HCT116 (cell line): ENCODE measurements at places on chromosomes 4 and X.
A peak's percentile ranks its signal among the peaks of the same experiment; 100 is the strongest.

DNA sequence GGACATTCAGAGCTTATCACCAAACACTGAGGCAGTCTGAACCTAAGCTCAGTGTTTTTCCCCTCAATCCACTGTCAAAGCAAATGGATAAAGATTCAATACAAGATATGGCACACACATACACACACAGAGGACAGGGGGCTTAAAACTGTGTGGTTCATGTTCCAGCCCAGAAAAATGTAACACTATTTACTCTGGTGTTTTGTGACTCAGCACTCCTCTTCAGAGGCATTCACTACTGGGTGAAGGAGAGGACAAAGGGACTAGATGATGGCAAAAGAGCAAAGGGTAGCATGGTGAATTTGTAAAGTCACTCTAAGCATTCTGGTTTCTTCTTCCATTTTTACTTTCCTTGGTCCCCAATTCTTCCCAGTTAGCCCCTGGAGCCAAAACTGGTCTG is 120.3 kb downstream of the ARHGEF9 start:
- DNase-seq, result no peak

- DNase-seq, result no peak
These were observed 8.8 kb downstream of the TMEM150C start for GRCh38 chr4:82553020-82553419.

- peak; percentile 16 for DNase-seq
These were observed 170.2 kb downstream of the APBB2 start for GRCh38 chr4:41044165-41044564.

- DNase-seq, result no peak
These were observed 4.6 kb downstream of the SLC38A5 start for GRCh38 chrX:48465336-48465933.

DNA sequence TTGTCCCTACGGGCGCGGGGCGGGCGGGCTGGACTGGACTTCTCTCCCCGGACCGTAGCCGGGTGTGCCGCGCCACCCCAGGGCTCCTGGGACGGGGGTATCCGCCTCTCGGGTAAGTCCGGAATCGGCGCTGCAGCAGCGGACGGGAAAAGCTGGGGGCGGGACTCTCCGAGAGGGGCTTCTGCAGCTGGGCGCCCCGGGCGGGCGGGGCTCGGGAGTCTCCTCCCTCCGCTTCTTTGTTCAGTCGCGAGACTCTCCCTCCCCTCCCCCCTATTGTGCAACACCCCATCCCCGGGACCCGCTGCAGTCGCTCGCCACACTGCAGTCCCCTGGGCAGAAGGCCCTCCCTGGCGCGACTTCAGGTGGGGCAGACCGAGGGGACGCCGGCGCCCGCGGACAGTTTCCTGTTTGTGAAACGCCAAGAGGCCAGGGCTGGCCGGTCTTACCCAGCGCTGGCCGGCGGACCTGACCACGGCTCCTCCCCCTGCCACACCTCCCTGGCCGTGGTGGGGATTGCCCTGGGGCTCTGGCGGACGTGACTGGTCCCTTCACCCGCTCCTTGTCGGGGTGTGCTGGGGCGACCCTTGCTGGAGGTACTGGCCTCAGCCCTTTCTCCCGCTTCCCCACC is 966 bp downstream of the CCNG2 start:
- DNase-seq, result peak; percentile 51

DNA sequence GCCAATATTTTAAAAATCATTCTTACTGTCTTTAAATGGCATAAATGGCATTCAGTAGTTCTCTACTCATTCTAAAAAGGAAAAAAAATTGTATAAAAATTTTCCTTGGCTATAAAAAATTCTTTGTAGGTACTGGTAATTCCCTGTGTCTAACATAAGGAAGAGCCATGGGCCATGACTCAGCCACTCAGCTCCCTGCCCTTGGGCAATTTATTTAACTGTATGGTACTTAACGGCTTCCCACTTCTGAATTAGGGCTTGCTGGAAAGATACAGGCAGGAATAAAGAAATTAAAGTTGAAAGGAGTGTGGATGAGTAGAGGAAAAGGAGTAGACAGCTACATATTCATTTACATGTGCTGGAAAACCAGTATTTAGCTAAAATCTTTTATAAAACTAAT is 30.6 kb downstream of the ABHD18 start:
- DNase-seq, result no peak

DNA sequence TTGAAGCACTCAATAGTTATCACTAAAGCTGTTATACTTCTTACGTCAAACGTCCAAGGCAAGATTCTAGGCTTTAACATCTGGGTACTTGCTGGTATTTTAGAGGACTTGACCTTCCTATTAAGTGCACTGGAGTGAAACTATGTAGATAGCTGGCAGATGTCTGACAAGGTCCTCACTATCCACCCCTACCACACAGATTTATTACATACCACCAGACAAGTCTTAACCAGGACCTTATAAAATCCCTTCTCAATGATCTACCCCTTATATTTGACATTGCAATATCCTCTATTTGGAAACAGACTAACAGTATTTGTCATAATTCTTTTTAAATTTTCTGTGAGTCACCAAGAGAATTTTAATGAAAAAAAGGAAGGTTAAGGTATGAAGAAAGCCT is 78.8 kb downstream of the PDGFC start:
- DNase-seq, result no peak

DNA sequence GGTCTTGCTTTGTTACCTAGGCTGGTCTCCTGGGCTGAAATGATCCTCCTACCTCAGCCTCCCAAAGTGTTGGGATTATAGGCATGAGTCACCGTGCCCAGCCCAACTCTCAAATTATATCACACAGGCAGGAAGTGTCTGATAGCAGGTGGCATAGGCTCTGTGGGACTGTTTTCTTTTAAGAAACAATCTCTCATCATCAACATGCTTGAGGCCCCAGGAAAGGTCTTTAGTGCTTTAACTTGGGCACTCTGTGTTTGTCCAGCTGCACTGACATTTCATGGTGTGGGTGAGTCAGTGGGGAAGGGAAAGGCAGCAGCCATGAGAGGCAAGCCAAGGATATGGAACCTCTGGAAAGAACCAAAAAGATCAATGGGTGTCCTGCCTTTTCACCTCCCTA is 88.1 kb upstream of the TSPAN5 start:
- no peak for DNase-seq

DNA sequence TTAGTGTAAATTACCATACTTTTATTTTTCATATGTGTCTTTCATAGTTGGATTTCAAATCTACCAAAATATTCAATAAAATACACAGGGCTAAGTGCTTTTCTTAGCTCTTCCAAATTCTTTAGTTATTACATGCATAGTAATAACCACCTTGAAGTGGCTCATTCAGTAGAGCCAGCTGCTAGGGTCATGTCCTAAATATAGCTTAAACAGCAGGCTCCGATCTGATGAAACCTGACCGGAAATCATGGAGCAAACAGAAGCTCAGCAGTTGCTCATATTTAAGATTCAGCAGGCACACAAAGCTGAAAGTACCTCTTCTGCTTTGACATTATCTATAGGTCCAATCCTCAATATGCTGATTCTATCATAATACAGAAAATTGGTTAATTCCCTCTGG is 1470.4 kb downstream of the ADGRL3 start:
- no peak for DNase-seq

- DNase-seq, result no peak
These were observed at the start of gene MSL3 for GRCh38 chrX:11757719-11758399. MSL3 (plus strand) TSS chrX:11758237; CDS start chrX:11758264, 27 bp downstream.

- no peak for DNase-seq
These were observed 576.5 kb downstream of the MID1IP1 start for GRCh38 chrX:39377773-39378172.
